ENCODE measurements at places on chromosomes 2 and 18. TPM values are rescaled to one million over a fixed set of nuclear protein-coding genes. Genes with fewer than 3 reads are reported as not detected.

ADD2 gene
- total RNA-seq: 63.8 TPM

GRCh38 chr2:218238887-218239286, 21.9 kb downstream of the ARPC2 start:
- peak; percentile 5 for DNase-seq

GRCh38 chr2:6826081-6826913, 39.4 kb downstream of the CMPK2 start:
- DNase-seq: peak; percentile 81

GRCh38 chr2:237895544-237896506, 36.4 kb downstream of the RAMP1 start:
- peak; percentile 43 for DNase-seq

- no peak for DNase-seq
Observed at GRCh38 chr18:54957996-54958395, 1.3 kb downstream of the CCDC68 start.

ATP8B1 gene
- total RNA-seq: 0.74 TPM

DNA sequence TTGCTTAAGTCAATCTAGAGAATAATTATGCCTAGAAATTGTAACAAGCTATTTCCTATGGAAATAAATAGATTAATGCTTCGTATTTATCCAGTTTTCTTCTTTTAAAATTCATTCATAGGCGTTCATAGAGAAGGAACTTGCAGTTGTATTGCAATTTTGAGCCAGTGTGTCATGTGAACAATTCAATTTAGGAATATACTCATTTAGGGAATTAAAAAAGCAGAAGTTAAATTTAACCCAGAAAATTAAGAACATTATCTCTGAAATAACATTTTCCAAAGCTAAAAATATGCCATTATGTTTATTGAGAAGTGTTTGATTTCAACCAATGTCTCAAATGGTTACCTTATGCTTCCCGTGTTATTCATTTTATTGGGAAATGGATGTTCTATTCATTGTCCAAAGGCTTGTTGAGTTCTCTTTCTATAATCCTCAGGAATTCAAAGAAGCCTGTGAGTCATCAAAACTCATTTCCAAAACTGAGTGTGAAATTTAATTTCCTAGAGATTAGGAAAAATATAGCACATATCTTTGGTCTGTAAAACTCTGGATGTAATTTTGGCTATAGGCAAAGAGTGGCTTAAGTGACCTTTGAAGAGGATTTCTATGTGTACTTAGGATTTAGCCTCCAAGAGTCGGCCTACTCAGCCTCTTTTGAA, 99.7 kb downstream of the SLC8A1 start:
- no peak for DNase-seq

All from endodermal cell (in vitro differentiated cells).